ENCODE measurements at places on chromosomes 13 and 19. TPM values are rescaled to one million over a fixed set of nuclear protein-coding genes. Genes with fewer than 3 reads are reported as not detected.

- no peak for DNase-seq
These were observed 309.1 kb downstream of the KLF5 start for GRCh38 chr13:73367886-73368285.

GRCh38 chr19:18946918-18947317, 5.9 kb upstream of the HOMER3 start:
- DNase-seq, result no peak

DNA sequence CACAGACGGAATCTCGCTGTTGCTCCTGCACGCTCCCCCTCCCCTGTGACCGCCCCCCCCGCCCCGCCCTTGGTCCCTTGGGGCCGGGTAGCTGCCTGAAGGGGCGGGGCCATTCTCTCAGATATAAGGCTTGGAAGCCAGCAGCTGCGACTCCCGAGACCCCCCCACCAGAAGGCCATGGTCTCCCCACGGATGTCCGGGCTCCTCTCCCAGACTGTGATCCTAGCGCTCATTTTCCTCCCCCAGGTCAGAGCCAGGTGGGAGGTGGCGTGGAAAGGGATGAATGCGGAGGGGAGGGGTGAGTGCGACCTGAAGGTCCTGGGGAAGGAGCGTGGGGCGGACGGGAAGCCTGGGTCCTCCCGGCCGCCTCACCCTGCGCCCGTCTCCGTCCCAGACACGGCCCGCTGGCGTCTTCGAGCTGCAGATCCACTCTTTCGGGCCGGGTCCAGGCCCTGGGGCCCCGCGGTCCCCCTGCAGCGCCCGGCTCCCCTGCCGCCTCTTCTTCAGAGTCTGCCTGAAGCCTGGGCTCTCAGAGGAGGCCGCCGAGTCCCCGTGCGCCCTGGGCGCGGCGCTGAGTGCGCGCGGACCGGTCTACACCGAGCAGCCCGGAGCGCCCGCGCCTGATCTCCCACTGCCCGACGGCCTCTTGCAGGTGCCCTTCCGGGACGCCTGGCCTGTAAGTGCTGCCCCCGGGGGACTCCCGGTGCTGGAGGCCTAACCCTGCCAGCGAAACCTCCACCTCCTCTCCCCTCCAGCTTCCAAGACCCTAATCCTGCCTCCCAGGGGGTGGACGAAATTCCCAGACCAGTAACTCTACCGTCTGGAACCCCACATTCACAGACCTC, at the start of gene DLL3:
Gene DLL3, plus strand, starts transcription at position 150 of the 845 bp plus-strand sequence. Its CDS starts 28 bp downstream, at position 178.
- no peak for DNase-seq

GRCh38 chr13:72180253-72180952, 313.4 kb upstream of the DACH1 start:
- DNase-seq, result peak; percentile 0

- no peak for DNase-seq
These were observed 38.9 kb downstream of the TMED1 start for GRCh38 chr19:10797078-10797477.

DNA sequence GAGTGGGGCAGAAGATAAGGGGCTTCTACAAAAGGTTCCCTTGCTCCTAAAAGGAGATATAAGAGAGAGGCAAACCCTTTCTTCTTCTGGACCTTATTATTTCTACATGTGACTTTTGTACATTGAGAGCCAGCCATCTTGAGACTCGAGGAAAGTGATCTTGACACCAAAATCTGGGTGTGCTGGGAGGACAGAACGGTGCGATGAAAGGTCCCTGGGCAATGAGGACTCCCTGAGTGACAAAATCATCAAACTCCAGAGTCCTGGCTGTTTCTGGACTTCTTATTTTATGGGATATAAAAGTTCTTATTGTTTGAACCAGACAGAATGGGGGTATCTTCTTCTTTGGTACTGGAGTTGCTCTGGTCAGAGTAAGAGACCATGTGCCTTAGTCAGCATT, 411.0 kb downstream of the ZNF536 start:
- no peak for DNase-seq

DNA sequence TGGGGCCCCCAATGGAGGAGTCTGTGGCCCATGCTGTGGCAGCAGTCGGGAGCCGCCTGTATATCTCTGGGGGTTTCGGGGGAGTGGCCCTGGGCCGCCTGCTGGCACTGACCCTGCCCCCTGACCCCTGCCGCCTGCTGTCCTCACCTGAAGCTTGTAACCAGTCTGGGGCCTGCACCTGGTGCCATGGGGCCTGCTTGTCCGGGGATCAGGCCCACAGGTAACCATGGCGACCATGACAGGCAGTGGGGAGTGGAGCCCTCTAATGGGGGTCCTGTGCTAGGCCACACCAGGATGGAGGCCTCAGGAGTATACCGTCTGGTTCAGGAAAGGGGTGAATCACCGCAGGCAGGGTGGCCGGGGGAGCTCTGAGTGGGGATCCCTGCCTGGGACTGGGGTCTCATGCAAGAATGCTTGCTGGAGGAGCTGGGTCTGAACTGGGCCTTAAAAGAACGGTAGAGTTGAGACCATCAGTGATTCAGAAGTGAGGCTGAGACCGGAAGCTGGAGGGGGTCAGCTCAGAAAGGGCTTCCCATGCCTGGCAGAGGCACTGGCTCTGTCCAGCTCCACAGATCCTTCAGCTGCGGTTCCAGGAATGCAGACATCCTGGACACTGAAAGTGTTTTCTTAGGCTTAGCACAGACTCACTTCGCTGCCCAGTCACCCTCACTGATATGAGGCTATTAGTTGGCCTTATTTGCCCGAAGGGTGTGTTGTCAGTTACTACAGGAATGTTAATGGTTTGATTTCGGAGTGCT, 29.1 kb downstream of the CNFN start:
- no peak for DNase-seq

DNA sequence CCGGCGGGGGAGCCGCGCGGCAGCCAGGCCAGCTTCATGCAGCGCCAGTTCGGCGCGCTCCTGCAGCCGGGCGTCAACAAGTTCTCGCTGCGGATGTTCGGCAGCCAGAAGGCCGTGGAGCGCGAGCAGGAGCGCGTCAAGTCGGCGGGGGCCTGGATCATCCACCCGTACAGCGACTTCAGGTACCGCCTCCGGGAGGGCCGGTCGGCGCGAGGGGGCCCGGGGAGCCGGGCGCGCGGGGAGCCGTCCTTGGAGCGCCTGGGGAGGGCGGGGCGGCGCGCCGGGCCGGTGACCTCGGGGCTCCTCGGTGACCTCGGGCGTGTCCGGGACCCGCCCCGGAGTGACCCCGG, 690 bp downstream of the HCN2 start:
- DNase-seq, result peak; percentile 30

- peak; percentile 68 for DNase-seq
These were observed 2.3 kb downstream of the ERF start for GRCh38 chr19:42252365-42253244.

DNA sequence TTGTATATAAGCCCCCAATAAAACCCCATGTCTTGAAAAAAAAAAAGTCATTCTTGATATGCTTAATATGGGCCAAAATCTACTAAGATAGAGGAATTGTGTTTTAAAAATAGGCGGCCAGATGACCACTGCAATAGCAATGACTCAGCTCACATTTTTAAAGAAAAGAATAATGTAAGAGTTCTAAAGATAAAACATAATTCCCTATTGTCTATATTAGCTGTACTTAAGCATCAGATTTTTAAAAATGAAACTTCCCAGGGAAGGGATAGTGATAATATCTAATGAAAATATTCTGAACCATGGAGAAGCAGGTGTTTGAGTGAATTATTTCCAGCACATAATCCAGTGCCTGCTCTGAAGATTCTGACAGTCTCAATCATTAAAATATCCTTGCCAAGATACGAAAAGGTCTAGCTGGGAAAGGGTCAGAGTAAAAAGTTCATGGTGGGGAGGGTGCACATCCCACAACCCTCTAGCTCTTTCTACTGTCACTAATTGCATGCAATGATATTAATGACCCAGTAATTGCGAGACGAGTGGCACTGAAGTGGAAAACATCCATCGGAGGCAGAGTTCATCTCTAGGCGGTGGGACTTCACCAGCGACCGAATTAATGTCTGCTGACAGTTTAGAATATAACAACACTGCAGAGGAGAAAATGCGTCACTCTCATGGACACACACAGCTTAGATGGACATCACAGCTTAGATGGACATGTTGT, 31.6 kb downstream of the EFNB2 start:
- peak; percentile 34 for DNase-seq

DNA sequence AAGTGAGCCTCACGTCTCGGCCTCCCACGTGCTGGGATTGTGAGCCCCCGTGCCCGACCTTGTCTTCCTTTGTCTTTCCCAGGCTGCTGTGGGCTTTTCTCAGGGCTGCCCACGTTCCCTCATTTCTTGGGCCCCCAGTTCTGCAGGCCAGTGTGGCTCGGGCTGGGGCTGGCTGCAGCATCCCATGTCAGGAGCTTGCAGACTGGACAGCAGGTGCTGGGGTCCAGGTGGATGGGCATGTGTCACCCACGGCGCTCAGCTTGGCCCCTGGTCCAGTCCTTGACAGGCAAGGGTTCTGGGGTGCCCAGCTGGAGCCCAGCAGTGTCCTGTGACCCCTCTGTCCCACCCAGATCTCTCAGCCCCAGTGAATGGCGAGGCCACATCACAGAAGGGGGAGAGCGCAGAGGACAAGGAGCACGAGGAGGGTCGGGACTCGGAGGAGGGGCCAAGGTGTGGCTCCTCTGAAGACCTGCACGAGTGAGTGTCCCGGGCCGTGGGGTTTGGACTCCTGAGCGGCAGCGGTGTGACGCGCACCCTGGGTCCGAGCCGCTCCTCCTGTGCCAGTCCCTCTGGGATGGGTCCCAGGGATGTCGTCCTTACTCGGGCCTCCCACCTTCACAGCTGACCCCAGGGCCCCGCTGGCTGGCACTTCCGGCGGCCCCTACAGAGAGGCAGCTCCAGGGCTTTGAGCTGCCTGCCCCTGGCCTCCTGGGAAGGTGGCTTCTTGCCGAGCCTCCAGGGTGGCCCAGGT, 17.3 kb downstream of the PLIN4 start:
- no peak for DNase-seq

DNA sequence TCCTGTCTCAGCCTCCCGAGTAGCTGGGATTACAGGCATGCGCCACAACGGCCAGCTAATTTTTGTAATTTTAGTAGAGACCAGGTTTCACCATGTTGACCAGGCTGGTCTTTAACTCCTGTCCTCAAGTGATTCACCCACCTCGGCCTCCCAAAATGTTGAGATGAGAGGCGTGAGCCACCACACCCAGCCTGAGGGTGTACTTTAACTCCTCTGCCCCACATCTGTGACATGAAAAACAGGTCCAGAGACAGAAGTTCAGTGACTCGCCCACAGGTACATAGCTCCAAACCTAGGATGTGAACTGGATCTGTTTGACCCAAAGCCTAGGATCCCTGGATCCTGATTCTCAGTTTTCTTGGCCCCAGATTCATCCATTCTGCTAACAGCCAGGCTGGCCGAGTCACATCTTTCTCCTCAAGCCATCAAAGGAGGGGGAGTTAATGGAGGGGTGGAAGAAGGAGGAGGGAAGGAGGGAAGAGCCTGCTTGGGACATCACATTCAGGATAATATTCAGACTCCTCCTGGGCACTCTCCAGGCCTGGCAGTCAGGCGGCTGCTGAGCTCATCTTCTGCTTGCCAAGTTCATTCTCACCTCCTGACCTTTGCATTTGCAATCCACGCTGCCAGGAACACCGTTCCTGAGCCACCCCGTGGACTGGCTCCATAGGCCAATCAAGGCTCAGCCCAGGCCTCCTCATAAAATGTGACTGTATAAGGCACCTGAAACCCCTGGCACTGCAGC, 3.1 kb downstream of the SPC24 start:
- DNase-seq, result peak; percentile 78

- DNase-seq, result peak; percentile 19
These were observed 6.1 kb upstream of the OXGR1 start for GRCh38 chr13:97000295-97000925.

DNA sequence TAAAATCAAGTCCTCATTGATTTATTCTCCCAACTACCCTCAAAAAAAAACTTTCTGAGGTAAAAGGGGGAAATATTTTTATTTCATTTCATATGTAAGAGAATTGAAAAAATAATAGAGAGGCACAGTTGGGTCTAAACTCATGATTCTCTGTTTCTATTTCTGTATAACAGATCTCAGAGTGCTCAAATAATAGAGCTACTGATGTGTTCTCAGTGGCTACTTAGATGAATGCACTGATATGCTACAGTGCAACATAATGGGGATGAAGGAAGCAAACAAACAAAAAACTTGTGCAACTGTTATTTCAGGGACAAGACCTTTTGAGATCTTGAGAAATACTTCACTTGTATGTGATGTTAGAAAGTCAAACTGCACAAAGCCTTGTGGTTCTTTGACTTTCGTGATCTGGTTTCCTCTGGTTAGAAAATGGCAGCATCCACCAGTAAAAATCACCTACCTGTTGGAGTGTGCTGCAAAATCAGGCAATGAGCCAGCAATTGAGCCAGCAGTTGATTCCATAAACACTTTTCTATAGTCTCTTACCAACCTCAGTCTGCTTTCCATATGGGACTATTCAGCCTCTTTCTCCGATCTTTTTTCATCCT, 9.7 kb upstream of the DACH1 start:
- no peak for DNase-seq

GRCh38 chr19:50001775-50002174, 23.4 kb downstream of the VRK3 start:
- no peak for DNase-seq

DNA sequence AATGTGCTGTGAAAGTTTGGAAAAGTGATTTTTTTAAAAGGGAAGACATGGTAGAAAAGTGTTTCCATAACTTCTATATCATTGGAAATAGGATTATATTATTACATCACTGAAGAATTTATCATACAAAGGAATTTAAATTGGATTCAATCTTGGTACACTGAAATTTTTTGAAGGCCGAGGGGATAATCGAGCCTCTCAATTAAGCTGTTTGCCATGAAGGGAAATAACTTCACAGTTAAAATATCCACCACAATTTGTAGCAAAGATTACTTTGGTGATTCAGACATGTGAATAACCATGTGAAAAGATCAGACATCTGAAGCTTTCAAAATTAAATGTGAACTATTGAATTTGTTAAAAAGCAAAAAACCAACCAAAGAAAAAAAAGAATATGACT, 215.3 kb downstream of the KLF5 start:
- DNase-seq, result peak; percentile 27

GRCh38 chr19:32406161-32407003, 812 bp downstream of the DPY19L3 start:
- DNase-seq, result no peak

- DNase-seq, result no peak
These were observed 56.5 kb upstream of the HTR2A start for GRCh38 chr13:46953331-46953730.

GRCh38 chr19:20999731-21000352, 20.6 kb upstream of the ZNF430 start:
- DNase-seq, result peak; percentile 71

GRCh38 chr13:29081036-29081435, 260.9 kb downstream of the MTUS2 start:
- no peak for DNase-seq

- DNase-seq, result no peak
These were observed 463.3 kb upstream of the KLF12 start for GRCh38 chr13:74597526-74597925.

Gene ZNF69
- polyA plus RNA-seq, result 2.7 TPM

Gene KPTN
- 13.5 TPM for polyA plus RNA-seq

Gene TMPRSS9
- polyA plus RNA-seq, result not detected

Gene SYCN
- not detected for polyA plus RNA-seq

Gene PRSS57
- not detected for polyA plus RNA-seq

Gene CYP4F8
- not detected for polyA plus RNA-seq

Gene NBEA
- 0.82 TPM for polyA plus RNA-seq

All from IMR-90 (cell line).